ENCODE measurements at places on chromosomes 11 and 22.

GRCh38 chr11:134228625-134229024 is 4.2 kb downstream of the VPS26B start:
- H3K4me3 ChIP-seq, result no peak overlapping the region
- peaks cover 7% of the 10 kb centered on the region for H3K4me1 ChIP-seq
- no peak overlapping the region for H3K27ac ChIP-seq
- H3K27me3 ChIP-seq, result no peaks in the 10 kb centered on the region
- no peak for DNase-seq

DNA sequence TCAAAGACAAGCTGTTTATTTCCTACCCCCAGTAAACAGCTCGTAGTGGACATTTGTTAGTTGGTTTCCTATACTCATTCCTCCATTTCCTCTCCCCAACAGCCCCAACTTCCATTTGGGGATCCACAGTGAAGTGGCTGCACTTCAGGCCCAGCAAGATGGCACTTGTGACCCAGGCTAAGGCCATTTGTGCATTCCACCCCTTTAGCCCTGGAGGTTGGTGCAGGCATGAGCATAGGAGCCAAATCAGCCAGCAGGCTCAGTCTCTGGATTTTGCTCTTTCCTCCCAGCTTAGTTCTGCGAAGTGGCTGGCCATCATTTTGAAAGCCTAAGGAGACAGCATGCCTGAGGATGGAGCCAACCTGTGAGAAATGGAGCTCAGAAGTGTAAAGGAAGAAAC is 122.9 kb downstream of the MPPED2 start:
- H3K36me3 ChIP-seq, result no peaks in the 10 kb centered on the region
- H3K27ac ChIP-seq, result no peak overlapping the region
- no peak overlapping the region for H3K4me3 ChIP-seq

GRCh38 chr11:119786431-119787073 is 57.6 kb upstream of the NECTIN1 start:
- DNase-seq, result no peak
- H3K27me3 ChIP-seq, result no peaks in the 10 kb centered on the region
- H3K27ac ChIP-seq, result no peak overlapping the region
- no peak overlapping the region for H3K4me3 ChIP-seq
- H3K36me3 ChIP-seq, result no peaks in the 10 kb centered on the region
- H3K4me1 ChIP-seq, result no peaks in the 10 kb centered on the region

DNA sequence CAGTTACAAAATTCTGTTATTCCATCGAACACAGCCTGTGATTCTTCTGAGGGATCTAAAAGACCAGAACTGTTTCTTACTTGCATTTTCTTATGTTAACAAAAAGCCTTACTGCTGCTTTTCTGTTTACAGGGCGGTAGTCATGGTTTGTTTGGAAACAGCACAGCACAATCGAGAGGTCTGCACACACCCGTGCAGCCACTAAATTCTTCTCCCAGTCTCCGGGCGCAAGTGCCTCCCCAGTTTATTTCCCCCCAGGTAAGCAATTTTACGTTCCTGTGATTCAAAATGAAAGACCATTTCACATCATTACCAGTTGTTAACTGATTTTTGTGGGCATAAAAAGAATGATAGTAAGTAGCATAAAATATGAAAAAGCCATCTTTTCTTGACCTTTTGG is 60.8 kb upstream of the ADSL start:
- H3K4me3 ChIP-seq, result no peak overlapping the region
- no peak for DNase-seq
- no peaks in the 10 kb centered on the region for H3K27me3 ChIP-seq
- no peak overlapping the region for H3K27ac ChIP-seq

DNA sequence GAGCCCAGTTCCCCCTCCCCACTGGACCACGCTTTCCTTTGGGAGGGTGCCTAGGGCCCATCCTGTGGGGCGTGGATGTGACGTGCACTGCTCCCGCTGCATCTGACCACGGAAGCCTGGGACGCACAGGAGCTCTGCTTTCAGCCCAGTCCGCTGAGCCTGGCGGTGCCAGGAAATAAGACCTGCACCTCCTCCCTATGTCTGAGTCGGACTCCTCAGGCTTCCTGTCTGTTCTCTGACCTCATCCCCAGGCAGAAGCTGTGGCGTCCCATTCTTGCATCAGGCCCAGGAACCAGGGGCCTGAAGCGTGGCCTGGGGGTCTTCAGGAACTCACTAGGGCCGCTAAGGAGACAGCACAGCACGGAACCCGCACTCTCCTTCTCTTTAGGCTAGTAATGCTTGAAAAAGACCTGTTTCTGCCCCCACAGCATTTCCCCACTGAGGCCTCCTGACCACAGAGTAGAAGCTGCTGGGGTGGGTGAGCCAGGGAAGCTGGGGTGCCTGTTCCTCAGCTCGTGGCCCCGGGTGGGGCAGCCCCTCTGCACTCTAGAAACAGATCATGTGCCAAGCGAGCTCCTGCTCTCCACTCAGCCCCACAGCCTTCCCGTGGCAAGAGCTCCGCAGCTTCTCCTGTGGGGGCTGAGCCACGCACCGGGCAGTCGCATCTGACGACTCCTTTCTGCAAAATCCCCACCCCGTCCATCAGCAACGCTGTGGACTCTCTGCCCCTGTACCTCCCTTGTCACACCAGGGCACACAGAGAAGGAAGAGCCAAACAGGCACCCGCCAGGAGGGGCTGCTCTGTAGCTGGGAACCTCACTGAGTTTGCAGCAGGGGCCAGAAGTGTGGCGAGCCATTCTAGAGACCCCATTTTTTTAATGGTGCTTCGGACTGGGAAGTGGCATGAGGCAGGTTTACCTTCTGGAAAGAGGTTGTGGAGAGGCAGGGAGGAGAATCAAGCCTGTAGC is 22.6 kb downstream of the MOV10L1 start:
- no peak for DNase-seq
- H3K4me1 ChIP-seq, result no peaks in the 10 kb centered on the region
- H3K27ac ChIP-seq, result no peak overlapping the region
- no peak overlapping the region for H3K4me3 ChIP-seq

- H3K27me3 ChIP-seq, result no peaks in the 10 kb centered on the region
- peak; percentile 49 for DNase-seq
- no peak overlapping the region for H3K4me3 ChIP-seq
- no peaks in the 10 kb centered on the region for H3K4me1 ChIP-seq
- H3K36me3 ChIP-seq, result no peaks in the 10 kb centered on the region
- no peak overlapping the region for H3K27ac ChIP-seq
These were observed 19.3 kb downstream of the MTFP1 start for GRCh38 chr22:30444632-30445437.

DNA sequence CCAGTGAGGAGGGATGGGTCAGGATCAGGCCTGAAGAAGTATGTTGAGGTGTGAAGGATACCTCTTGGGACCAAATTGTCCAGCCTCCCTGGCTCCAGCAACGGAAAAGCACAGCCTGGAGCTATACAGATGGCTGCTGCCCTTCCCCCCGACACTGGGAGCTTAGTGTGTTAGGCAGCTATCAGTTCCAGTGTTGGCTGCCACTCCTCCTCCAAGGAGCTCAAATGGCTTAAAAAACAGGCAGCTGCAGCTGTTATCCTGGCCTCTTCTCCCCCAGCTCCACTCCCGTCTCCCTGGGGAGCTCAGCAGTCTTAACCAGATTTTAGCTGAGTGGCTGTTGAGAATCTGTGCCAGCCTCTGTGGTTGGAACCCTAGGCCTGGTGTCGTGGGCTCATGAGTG is 225.0 kb downstream of the JRKL start:
- no peaks in the 10 kb centered on the region for H3K36me3 ChIP-seq
- no peak overlapping the region for H3K27ac ChIP-seq
- no peak overlapping the region for H3K4me3 ChIP-seq

- DNase-seq, result no peak
- no peak overlapping the region for H3K27ac ChIP-seq
- H3K27me3 ChIP-seq, result no peaks in the 10 kb centered on the region
These were observed 76.2 kb downstream of the ZBTB16 start for GRCh38 chr11:114135737-114136151.

DNA sequence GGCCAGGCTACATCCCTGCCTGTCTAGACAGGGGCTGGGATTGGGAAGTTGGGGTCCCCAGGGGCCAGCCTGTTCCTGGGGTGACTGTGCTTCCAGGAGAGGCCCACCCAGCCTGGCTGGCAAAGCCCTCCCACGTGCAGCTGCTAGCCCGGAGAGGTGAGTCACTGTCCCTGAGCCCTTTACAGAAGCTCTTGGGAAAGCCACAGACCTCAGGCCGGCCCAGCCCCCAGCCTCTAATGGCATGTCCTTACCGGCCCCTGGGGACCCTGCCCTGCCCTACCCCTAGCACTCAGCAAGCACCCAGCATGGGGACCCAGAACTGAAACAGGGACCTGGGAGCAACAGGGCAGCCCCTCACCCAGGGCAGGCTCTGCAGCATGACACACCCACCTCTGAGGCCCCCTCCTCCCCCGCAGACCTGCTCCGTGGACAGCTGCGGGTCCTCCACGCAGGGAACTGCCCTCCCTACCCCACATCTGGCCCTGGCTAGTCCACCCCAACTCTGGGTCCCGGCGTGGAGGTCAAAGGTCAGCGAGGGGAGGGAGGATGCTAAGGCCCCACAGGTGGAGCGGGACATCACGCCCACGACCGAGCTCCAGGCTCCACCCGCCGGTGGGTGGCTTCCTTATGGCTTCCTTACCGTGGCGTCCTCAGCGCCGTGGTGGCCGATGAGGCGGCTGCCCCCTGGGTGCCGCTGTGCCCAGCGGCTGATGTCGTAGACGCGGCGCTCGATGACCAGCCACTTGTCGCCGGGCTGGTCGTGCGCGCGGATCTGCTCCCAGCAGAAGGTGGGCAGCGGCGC is 615 bp downstream of the FADS3 start:
- H3K27ac ChIP-seq, result peak overlapping the region; percentile 35
- DNase-seq, result peak; percentile 36
- H3K4me3 ChIP-seq, result peak overlapping the region; percentile 51
- H3K4me1 ChIP-seq, result peaks cover 6% of the 10 kb centered on the region
- no peaks in the 10 kb centered on the region for H3K36me3 ChIP-seq
- no peaks in the 10 kb centered on the region for H3K27me3 ChIP-seq

DNA sequence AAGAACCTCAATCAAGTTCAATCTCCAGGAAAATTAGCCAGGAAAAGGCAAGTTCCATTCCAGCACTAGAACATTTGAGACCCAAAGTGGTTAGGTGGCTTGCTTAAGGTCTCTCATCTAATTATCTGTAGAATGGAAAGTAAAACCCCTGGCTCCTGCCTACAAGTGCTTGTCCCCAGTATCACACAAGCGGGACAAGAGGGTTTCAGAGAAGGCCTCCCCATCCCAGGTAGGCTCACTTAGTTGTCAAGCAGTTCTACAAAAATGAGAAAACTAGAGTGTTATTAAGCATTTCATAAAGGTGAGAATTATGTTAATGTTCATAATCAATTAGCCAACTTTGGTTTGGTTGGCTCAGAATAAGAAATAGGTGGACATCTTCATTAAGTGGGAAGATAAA is 5.5 kb downstream of the POU2AF1 start:
- DNase-seq, result no peak
- no peaks in the 10 kb centered on the region for H3K4me1 ChIP-seq
- no peaks in the 10 kb centered on the region for H3K27me3 ChIP-seq
- H3K36me3 ChIP-seq, result no peaks in the 10 kb centered on the region
- H3K4me3 ChIP-seq, result no peak overlapping the region

DNA sequence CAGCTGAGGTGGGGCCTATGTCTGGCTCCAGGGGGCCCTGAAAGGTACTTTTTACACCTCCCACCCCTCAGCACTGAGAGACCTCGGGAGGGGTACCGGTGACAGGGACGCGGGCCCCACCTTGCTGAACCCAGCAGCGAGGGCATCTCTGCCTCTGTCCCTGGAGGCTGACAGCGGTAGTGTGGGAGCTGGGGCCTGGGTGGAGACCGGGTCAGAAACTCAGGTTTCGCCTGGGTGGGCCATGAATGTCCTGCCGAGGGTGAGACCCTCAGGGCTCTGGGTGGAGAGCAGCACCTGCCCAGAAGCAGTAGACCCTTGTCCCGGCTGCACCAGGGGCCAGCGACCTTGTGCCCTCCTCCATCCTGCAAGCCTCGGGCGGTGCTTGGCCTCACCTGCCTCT is 22.2 kb downstream of the PTDSS2 start:
- DNase-seq, result no peak
- no peaks in the 10 kb centered on the region for H3K27me3 ChIP-seq
- no peaks in the 10 kb centered on the region for H3K4me1 ChIP-seq

GRCh38 chr11:44661311-44661717 is 65.4 kb upstream of the TSPAN18 start:
- no peaks in the 10 kb centered on the region for H3K36me3 ChIP-seq
- H3K4me1 ChIP-seq, result no peaks in the 10 kb centered on the region
- no peak for DNase-seq
- H3K27ac ChIP-seq, result no peak overlapping the region
- peaks cover 5% of the 10 kb centered on the region for H3K27me3 ChIP-seq

- no peak overlapping the region for H3K27ac ChIP-seq
- no peaks in the 10 kb centered on the region for H3K4me1 ChIP-seq
- no peaks in the 10 kb centered on the region for H3K36me3 ChIP-seq
- H3K4me3 ChIP-seq, result no peak overlapping the region
These were observed 24.4 kb downstream of the HORMAD2 start for GRCh38 chr22:30104501-30105156.

- H3K27me3 ChIP-seq, result no peaks in the 10 kb centered on the region
- no peaks in the 10 kb centered on the region for H3K4me1 ChIP-seq
- DNase-seq, result no peak
- H3K4me3 ChIP-seq, result no peak overlapping the region
- no peaks in the 10 kb centered on the region for H3K36me3 ChIP-seq
These were observed 1.1 kb upstream of the OR10A5 start for GRCh38 chr11:6844356-6844755.

DNA sequence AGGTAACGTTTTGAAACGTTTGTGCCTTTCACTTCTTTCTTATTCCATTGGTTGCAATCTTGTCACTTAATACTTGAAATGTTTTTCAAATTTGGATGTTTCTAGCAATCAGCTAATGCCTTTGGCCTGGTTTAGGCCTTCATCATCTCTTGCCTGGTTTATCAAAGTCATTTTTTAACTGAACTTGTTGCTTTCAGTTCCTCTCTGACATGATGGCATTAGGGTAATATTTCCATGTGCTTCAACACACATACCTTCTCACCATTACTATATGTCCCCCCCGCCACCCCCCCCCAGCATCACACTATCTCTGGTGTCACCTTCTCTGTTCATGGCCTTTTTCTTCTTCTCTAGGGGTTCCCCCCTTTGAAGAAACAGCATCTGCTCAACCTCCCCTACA is 1.5 kb upstream of the SYT9 start:
- H3K27me3 ChIP-seq, result peaks cover 23% of the 10 kb centered on the region
- H3K4me1 ChIP-seq, result peaks cover 8% of the 10 kb centered on the region
- no peak for DNase-seq
- H3K27ac ChIP-seq, result no peak overlapping the region
- H3K36me3 ChIP-seq, result no peaks in the 10 kb centered on the region
- H3K4me3 ChIP-seq, result no peak overlapping the region

GRCh38 chr22:41217553-41218157 is 12.5 kb downstream of the L3MBTL2 start:
- H3K27ac ChIP-seq, result peak overlapping the region; percentile 60
- H3K36me3 ChIP-seq, result no peaks in the 10 kb centered on the region
- H3K4me1 ChIP-seq, result no peaks in the 10 kb centered on the region
- no peaks in the 10 kb centered on the region for H3K27me3 ChIP-seq
- peak; percentile 44 for DNase-seq

DNA sequence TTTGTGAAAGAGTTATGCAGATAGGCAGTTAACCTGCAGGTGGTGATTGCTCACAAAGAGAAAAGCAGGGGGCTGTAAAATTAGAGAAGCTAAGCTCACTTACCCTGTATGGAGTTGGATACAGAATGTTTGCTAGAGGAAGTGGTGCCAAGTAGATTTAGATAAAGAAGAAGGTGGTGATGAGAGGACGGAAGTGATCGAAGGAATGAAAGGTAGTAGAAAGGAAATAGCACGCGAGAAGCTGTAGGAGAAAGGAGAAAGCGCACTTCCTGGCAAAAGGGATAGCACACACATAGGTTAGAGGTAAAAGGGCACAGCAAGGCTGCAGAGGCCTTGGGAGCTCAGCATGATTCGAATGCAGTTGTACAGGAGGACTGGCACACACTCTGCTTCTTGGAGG is 87.3 kb upstream of the CTSC start:
- no peak overlapping the region for H3K4me3 ChIP-seq
- H3K4me1 ChIP-seq, result no peaks in the 10 kb centered on the region
- H3K27me3 ChIP-seq, result no peaks in the 10 kb centered on the region
- H3K27ac ChIP-seq, result no peak overlapping the region
- DNase-seq, result no peak
